ENCODE measurements at places on chromosomes 6 and 20.

DNA sequence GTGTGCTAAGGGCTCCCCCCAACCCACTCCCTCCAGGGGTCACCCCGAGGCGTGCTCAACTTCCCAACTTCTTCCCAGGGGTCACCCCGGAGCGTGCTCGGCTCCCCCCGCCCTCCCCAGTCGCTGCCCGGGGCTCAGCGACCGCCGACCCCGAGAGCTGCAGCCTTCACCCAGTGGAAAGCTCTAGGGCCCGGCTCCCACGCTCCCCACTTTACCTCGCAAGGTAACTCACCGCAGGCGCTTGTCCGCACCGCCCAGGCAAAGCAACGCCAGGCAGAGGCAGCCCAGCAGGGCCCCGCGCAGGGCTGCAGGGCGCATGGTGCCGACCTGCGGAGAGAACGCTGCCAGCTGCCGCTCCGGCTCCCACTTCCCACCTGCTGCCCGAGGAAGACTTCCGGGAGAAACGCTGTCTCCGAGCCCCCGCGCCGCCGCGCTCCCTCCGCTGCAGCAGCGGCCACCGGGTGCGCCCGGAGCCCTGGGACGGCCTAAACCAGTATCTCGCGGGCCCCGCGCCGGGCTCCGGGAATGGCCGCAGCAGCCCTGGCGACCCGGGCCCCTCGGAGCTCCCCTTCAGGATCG lies 396 bp downstream of the RNASET2 start:
- DNase-seq: no peak

DNA sequence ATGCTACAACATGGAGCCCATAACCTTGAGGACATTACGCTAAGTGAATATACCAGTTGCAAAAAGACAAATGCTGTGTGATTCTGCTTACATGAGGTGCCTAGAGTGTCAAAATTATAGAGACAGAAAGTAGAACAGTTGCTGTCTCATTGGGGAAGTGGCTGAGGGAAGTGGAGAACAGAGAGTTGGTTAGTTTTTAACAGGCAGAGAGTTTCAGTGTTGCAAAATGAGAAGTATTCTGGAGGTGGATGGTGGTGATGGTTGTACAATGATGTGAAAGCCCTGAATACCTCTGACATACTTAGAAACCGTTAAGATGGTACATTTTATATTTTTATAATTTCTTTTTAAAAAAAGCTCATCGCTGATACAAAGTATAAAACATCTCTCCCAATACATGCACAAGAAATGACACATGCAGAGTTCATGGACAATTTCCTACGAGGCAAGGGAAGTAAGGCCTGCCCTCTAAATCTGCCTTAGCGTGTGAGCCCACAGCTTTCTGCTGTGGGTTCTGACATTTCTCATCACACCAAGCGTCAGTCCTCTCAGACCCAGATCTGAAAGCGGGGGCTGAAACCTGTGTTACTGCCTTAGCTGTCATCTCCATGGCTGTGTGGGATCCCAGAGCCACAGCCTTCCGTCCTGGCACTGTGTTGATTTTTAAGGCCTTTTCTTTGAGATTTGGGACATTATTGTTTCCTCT lies 126.0 kb downstream of the RNASET2 start:
- DNase-seq: peak; percentile 80

- no peak for DNase-seq
Measured at GRCh38 chr20:10984913-10985312, 311.1 kb upstream of the JAG1 start.

DNA sequence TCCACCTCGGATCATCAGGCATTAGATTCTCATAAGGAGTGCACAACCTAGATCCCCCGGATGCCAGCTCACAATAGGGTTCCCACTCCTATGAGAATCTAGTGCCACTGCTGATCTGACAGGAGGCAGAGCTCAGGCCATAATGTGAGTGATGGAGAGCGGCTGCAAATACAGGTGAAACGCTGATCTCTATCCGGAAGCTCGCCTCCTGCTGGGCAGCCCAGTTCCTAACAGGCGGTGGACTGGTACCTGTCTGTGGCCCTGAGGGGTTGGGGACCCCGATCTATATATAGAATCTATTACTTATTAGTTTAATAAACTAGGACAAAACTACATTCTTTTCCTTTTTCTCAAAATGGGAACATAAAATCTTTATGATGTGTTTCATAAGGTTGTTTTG lies 741.9 kb downstream of the RFPL4B start:
- DNase-seq: no peak

- no peak for DNase-seq
Measured at GRCh38 chr6:158897236-158897635, 78.1 kb upstream of the EZR start.

DNA sequence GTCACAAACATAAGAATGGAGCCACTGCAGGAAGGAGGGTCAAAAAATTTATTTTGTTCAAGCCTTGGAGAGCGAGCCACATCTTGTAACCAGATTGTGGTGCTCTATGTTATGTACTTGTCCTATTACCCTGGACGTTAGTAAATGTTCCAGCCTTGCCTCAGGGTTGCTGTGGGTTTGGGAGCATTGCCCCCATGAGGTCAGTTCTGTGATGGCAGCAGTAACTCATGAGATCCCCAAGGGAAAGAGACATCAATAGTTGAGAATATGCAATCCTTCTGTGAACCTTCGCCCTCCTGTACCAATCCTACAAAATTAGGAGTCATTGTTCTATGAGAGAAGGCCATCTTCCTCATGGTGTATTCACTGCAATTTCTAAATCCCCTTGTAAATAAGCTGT lies 16.4 kb upstream of the CFAP206 start:
- DNase-seq: peak; percentile 48

DNA sequence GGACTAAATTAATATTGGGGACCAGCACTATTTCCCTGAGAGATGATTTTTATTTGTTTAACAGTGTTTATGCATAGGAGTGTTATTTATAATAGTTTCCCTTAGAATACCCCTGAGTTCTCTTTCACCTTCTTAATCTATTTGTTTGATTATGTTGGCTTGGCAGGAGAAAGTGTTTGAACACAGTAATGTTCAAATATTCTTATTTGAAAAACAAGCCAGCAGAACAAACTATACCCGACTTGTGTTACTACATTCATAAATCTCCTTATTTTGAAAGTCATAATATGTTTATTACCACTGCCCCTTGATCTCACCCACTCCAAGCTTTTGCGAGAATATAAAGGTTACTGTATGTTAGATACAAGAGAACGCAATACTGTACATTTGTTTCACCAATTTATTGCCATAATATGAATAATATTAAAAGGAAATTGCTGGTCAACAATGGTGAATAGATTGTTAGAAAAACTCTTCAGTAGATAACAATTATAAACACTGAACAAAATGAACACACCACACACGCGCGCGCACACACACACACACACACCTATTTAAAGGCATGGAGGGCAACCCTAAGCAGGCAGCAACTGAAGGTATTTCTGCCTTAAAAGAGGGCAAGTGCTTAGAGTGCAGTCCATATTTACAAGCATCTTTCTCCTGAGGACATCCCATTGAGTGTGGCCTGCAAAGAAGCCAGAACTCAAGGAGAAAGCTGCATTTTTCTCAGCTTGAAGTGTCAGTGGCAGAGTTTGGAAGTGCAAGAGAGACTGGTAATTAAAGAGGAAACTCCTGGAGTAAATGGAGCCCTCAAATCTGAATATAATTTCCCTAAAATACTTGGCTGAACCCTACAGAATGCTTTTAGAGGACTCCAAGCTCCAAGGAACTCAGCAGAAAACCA lies 279.4 kb upstream of the MAN1A1 start:
- no peak for DNase-seq

- no peak for DNase-seq
Measured at GRCh38 chr20:3378138-3378537, 29.3 kb downstream of the DNAAF9 start.

DNA sequence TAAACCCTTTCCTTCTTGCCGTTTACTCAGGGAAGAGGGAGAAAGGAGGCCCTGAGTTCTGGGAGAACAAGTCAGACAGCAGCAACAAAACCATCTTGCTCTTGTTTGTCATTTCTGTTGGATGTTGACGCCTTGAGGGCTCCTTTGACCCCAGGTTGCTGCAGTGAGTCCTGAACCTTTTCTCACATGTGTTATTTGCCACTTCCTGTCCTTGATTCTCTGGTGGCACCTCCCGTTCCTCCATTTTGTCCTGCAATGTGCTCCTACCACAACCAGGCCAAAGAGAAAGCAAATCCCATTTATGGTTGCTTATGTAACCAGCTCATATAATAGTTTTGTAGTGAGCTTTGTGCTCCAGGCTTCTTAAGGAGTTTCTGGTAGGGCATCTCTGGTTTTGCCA lies 66.6 kb upstream of the ADGRF4 start:
- no peak for DNase-seq

DNA sequence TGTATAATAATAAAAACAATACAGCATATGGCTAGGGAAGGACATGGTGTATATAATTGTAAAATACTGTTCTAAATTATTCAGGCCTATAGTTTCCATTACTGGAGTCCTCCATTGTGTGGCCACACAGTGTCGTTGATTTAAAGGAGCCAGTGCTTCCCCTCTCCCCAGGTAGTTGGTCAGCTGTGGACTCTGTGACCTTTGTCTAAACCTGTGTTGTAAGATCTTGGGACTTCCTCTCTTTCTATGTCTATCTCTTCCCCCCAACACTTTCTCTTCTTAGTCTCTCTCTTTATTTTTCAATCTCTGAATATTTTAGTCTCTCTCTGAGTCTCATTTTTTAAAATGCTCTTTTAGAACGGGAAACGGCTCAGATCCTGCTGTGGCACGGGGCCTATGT lies 35.6 kb downstream of the BRPF3 start:
- no peak for DNase-seq

- no peak for DNase-seq
Measured at GRCh38 chr20:1467355-1468116, 887 bp upstream of the NSFL1C start.

DNA sequence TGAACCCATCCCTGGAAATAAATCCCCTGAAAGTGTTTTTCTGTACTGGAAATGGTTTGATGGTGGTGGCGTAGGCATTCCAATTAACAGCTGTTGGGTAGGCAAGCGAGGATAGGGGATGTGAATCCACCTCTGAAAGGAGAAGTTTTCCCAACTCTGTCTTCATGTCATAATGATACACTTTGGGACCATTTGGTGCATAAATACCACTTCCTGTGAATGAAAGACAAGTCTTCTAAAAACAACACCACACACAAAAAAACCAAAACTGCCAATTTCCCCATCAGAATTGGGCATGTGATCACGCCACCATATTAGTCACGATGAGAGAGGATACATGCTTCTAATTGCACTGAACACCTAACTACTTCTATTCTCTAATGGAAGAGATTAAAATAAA lies 6.4 kb downstream of the VNN2 start:
- no peak for DNase-seq

GRCh38 chr6:33988121-33989015 lies 157.5 kb downstream of the GRM4 start:
- no peak for DNase-seq

DNA sequence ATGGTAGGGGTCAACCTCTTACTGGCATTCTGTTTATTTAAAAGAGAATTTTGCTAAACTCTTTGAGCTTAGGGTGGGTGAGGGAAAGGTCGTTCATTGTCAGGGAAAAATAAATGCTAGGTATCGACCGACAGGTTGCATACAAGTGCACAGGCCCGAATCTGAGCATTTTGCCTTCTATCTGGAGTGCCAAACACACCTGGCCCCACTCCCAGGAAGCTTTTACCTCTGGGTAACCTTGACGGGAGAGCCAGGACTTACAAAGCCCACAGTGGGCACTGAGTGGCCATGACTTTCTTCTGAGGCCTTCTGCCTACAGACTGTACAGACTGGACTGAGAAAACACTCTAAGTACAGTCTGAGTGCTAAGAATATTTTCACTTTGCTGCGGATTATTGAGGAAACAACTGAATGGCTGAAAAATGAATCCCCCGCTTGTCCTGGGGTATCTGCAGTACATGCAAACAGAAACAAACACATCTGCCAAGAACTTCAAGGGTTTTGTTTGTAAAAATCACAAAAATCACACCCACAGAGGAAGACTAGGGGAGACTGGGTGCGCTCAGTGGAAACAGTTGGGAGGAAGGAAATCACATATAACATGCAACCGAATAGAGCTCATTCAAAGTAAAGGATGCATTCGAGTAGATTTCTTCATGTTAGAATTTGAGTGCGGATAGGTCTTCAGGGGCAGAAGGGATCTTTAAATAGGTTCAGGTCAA lies 152.8 kb downstream of the NFATC2 start:
- DNase-seq: no peak

DNA sequence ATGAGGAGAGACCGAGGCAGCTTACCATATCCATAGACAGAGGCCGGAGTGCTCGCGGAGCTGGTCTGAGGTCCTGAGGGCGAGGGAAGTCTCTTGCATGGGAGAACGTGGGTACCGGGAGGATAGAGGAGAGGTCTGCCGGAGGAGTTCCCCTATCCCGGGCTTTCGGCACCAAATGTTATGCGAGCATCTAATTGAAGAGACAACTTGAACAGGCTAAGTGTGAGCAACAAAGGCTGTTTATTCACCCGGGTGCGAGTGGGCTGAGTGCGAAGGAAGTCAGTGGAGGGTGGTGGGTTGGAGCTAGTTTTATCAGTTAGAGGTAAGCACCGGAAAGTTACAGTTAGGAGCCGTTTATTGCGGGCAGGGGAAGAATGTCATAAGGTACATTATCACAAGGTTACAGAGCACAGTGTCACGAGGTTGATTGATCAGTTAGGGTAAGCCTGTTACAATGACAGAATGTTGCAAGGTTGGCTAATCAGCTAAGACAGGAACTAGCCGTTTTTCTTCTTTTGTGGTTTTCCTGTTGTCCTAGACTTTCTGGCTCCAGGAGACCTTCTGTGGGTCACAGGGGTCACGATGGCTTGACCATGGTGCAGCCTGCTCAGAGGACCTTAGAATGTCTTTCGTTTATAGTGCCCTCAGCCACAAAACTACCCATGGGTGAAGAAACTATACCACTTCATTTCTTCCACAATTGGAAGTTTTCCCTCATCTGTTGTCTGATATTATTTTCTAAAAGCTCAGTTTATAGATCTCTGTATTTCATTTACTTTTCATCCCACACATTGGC lies 746.0 kb upstream of the ADGRB3 start:
- no peak for DNase-seq

DNA sequence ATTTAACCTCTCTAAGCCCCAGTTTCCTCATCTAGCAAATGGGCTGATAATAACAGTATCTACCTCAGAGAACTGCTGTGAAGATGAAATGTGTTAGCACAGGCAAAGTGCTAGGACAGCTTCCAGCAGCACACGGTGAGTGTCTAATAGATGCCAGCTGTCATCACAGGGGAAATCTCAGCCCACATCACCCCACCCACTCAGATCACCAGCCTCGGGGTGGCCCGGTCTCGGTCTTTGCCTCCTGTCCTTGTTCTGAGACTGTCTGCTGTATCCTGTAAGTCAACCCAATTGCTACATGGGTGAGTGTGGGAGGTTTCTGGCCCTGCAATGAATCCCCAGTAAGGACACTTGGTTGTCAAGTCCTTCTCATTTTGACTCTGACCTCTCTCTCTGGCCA lies 99.5 kb upstream of the ZNFX1 start:
- DNase-seq: no peak

- DNase-seq: no peak
Measured at GRCh38 chr6:47254051-47254450, 55.7 kb downstream of the TNFRSF21 start.

GRCh38 chr20:34951652-34952051 lies 4.0 kb downstream of the GSS start:
- no peak for DNase-seq

All from GM10248 (cell line).